ENCODE measurements at places on chromosomes 13 and 19.

GRCh38 chr19:3694361-3695123 lies 5.7 kb downstream of the PIP5K1C start:
- no peak for DNase-seq

- no peak for DNase-seq
Observed at GRCh38 chr13:103250071-103250470, 183.9 kb upstream of the SLC10A2 start.

DNA sequence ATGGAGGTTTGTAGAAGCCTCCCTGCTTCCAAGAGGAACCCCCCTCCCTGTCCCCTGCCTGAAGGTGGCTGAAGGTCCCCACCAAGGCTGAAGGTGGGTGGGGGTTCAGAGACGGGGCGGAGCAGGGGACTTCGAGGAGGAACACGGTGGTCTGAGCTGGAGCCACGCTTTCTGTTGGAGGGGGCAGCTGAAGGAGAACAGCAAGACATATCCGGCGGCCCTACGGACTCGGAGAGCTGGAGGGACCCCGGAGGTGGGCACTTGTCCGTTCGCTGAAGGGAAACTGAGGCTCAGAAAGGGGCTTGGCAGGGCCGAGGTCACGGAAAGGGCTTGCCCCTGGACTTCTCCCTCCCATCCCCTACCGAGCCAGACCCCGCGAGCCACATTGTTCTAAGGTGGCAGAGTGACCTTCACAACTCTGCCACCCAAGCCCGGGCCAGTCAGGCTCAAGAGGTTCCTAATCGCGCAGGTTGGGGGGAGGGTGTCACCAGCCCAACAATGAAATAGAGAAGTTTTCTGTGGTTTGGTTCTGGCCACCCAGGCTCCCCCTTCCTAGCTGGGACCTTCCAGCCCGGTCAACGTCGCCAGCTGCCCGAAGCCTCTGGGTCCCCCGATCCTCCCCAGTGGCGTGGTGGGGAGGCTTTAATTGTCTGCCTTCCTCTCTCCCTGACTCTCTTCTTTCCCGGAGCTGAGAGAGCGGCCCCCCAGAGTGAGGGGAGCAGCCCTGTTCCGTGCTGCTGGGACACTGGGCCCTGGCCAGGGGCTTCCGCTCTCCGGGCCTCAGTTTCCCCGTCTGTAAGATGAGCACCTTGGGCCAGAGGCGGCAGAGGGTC lies 15.5 kb upstream of the KCNN1 start:
- peak; percentile 10 for DNase-seq

GRCh38 chr13:33052506-33053280 lies 36.5 kb downstream of the KL start:
- no peak for DNase-seq

DNA sequence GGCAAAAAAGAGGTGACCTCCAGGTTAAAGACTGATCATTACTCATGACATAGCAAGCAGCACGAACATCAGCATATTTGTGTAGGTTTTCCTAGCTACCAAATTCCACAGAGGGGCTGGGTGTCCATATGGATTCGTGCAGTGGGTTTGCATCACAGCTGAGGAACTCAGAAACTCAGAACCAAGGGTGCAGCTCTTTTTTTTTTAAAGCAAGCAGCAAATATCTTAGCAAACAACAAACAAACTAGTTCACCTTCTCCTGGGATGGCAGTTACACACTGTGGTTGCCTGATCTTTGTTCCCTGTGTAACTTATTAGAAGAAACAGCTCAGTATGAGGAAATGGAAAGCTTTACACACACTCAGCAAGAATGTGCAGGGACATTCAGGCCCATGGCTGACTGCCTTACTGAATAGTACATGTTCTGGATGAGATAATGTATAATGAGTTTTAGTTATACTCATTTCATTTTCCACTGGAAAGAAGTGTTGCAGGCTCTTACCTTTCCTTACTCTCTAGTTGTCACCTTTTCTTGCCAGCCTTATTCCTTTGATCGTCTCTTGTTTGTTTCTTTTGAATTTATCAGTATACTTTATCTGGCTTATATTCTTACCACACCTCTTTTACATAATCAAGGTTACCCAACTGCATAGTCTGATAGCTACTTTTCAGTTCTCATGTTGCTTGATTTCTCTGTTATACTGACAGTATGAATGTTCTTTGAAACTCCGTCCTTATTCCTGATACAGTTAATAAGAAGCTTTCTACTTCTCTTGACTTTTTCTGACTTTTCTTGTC lies 4.3 kb downstream of the NDFIP2 start:
- no peak for DNase-seq

DNA sequence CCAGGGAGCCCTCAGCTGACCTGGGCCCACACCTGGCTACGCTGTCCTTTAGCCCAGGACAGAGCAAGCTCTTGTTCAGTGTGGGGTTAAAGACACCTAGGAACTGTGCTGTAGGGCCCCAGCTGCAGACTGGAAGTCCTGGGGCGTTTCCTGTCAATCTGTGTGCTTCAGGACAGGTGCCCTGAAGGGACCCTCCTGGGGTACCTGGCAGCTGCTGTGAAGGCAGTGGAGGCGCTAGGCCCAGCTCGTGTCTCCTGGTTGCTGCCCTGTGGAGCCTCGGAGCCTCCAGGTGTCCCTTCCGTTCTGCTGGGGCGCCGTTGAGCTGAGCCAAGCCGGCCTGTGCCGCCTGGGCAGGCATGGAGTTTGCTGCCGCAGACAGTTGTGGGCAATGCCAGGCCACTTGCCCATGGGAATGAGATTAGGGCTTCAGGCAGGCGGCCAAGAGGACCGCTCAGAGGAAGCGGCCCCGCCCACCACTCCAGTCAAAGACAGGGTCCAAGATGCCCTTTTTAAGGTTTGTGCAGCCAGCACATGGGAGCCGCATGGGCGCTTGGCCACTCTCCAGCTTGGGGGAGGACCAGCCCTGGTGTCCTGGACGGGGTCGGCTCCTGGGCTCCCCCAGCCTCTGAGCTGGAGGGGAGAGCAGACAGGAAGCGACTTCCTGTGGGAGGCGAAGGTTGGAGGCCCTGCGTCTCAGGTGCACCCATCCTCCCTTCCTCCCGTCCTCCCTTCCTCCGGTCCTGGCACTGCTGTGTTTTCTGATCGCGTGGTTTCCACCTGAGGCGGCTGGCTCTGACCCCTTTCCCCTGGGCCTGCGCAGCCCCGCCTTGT lies 4.0 kb downstream of the PTBP1 start:
- peak; percentile 96 for DNase-seq

GRCh38 chr13:90171649-90172048 lies 1175.8 kb upstream of the MIR17HG start:
- no peak for DNase-seq

GRCh38 chr13:64992314-64992713 lies 2237.8 kb downstream of the PCDH9 start:
- DNase-seq: no peak

GRCh38 chr13:30276178-30276577 lies 31.2 kb downstream of the KATNAL1 start:
- no peak for DNase-seq

DNA sequence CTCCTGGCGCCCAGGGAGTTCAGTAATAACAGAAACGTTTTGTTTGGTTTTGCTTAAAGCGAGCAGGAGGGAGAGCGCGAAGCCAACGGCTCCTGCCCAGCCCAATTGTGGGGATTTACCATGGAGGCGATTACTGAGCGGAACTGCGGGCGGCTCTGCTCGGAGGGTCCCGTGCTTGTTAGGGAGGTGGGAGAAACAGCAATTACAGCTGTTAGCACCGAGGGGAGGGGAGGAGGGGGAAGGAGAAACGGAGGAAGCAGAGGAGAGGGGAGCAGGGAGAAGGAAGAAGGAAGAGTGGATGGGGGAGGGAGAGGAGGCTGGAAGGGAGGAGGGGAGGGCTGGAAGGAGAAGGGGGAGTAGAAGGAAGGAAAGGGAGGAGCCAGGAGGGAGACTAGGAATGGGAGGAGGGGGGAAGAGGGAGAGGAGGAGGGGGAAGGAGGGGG lies 7.7 kb upstream of the ONECUT3 start:
- DNase-seq: no peak

GRCh38 chr13:102402290-102402689 lies 442 bp upstream of the FGF14 start:
- no peak for DNase-seq

DNA sequence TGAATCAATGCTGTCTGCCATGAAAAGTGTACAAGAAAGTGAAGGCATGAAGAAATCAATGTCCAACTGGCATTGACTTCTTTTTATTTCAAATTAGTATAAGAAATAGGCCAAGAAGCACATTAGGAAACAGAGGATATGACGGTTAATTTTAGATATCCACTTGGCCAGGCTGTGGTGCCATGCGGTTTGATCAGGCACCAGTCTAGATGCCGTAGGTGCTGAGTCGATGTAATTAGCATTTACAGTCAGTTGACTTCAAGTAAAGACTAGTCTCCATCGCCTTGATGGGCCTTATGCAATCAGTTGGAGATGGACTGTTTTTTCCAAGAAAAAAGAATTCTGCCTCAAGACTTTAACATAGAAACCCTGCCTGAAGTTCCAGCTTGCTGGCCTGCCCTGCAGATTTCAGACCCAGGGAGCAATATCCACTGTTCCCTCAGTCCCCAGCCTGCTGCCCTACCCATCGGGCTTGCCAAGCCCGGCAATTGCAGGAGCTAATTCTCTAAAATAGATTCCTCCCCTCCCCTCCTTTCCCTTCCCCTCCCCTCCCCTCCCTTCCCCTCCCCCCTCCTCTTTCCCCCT lies 120.5 kb upstream of the PEG3 start:
- no peak for DNase-seq

Data from thyroid gland (tissue), 4 donors.